Sciatic nerve (tissue), 2 donors: ENCODE measurements at places on chromosomes 11 and 22. TPM values are rescaled to one million over a fixed set of nuclear protein-coding genes. Genes with fewer than 3 reads are reported as not detected.

DNA sequence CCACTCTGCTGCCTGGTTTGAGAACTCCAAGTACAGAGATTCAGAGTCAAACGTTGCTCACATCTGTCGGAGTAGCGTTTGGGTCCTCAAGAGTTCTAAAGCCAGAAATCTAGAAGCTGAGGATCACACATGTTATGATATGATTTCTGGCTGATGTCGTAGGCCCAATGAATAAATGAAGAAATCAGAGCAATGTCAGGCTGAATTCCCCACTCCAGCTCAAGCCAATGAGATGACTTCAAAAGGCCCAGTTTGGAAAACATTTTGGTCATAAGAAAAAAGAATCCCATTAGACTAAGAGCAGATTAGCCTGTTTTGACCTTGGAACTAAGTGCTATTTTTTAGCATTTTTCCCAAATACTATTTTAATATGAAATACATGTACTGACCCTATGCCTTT lies 106.7 kb downstream of the ETS1 start:
- no peak for DNase-seq

DNA sequence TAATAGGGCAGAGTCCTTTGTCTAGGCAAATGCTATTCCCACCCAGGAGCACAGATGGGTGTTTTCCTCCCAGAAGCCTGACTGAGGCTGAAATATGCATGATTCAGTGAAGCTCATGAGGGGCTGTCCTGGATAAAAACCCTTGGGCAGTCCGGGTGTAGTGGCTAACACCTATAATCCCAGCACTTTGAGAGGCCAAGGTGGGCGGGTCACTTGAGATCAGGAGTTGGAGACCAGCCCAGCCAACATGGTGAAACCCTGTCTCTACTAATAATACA lies 48.6 kb upstream of the LMO2 start:
- no peak for DNase-seq

DNA sequence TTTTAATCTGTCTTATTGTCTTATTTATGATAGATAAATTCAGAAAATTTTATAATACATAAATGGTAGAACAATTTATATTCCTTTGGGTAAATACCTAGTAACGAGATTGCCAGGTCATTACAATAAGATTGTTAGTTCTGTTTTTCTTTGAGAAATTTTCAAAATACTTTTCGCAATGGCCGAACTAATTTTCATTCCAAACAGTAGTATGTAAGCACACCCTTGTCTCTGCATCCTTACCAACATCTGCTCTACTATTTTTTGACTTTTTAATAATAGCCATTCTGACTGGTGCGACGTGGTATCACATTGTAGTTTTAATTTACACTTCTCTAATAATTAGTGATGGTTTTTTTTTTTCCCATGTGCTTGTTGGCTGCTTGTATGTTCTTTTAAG lies 351.4 kb upstream of the LUZP2 start:
- DNase-seq = no peak

The CAPRIN1 gene
- total RNA-seq = 167 TPM

The FAM111B gene
- total RNA-seq = 0.89 TPM
